B cell (primary cell): ENCODE measurements at places on chromosomes 5 and 9.
A peak's percentile ranks its signal among the peaks of the same experiment; 100 is the strongest.

DNA sequence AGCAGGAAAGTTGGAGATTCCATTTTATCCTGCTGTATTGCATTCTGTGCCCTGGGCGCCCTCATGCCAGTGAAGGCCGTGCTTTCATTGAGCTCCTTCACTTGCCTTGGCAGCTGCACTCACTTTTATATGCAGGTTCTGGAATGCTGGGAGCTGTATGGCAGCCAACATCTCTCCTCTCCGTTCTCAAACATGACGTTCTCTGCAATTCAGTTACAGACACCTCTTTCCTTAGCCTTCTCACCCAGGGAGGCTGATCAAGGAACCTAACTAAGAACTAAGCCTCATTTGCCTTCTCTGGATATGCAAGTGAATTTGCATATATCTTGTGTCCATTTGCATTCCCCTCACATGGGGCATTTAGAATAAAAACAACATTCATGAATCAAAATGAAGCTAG lies 29.4 kb upstream of the PURA start:
- DNase-seq, result no peak

DNA sequence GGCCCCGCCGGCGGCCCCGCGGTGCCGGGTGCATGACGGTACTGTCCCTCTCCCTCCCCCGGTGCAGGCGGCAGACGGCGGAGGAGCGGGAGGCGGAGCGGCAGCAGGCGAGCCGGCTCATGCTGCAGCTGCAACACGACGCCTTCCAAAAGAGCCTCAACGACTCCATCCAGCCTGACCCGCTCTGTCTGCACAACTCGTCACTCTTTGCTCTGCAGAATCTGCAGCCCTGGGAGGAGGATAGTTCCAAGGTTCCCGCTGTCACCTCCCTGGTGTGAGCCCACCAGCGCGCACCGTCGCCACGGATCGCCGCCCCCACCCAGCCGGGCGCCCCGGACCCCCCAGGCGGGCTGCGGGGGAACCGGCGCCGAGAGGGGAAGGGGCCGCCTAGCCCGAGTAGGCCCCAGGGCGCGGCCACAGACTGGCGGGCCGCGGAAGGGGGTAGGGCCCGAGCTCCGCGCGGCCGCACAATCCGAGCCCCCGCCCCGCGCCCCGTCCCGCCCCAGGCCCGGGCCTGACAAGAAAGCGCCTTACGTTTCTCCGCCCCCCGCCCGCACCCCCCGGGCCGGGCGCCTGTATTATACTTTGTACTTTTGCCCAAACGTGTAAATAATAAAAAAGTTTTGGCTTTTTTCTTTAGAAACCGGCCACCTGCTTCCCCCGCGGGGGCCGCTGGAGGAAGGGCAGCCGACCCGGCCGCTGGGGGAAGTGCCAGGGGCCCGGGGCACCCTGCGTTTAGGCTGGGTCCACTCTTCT lies 2.5 kb downstream of the TLX3 start:
- peak; percentile 38 for DNase-seq

GRCh38 chr9:127869310-127870152 lies 7.9 kb downstream of the AK1 start:
- DNase-seq, result peak; percentile 85

- DNase-seq, result no peak
These were observed 730.0 kb downstream of the MAT2B start for GRCh38 chr5:164235300-164235891.

DNA sequence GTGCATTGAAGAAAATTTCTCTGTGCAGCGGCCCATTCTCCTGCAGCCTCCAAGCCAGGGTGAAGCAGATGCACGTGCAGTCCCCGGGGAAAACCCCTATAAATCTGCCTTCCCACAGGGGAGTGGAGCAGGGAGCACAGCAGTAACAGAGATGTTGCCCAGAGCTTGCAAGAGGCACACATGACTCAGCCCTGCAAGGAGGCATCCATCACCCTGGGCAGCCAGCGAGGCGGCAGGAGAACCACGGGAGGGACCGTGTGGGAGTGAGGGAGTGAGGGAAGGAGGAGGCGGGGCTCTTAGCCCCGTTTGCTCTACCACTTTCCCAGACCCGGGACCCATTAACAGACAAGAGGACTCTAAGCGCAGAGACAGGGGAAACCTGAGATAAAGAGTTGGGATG lies 96.2 kb upstream of the ARAP3 start:
- DNase-seq, result no peak

DNA sequence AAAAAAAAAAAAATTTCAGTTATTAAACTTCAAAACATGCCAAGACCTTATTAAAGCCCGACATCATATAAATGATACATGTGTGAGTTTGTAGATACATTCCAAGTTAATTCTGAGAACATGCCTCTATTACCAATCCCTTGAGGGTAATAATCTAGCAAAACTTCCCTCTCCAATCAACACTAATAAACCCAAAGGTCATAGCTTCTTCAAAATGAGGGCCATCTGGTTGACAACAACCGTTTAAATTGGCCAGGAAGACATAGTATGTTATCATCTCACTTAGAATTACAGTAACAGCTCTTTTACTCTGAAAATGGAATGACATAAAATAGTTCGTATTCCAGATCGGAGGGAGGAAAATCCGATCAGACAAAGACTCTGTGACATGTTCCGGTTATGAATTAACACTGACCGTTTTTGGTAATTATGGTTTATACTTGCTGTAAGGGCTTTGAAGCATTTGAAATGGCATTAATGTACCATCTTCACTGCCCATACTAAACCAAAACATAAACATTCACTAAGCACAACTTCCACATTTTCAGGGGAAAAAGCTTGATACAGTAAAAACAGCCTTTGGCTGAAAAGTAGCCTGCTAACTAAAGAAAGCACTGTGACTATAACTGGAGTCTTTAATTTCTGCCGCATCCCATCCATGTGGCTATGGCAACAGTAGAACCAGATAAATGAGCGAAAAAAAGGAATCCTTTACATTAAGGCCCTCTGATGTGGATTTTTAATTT lies 50.3 kb downstream of the ANKH start:
- no peak for DNase-seq

DNA sequence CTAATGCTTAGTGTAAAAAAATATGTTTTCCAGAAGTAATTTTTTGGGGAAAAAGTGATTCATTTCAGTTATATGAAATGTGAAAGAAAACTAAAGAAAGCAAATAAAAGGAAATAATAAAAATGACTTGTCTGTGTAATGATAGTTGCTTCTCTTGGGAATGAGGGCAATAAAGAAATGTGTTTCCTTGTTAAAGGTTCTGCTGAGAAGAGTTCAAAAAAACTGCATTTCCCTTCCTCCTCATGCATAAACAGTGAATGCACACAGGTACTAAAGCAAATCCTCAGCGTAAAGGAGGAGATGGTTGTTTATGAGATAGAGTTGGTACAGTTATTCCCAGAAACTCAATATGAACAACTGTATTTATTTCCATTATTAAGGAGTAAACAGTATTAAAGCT lies 307.6 kb downstream of the GLIS3 start:
- DNase-seq, result no peak

GRCh38 chr5:125376059-125376641 lies 629.7 kb upstream of the ZNF608 start:
- no peak for DNase-seq

DNA sequence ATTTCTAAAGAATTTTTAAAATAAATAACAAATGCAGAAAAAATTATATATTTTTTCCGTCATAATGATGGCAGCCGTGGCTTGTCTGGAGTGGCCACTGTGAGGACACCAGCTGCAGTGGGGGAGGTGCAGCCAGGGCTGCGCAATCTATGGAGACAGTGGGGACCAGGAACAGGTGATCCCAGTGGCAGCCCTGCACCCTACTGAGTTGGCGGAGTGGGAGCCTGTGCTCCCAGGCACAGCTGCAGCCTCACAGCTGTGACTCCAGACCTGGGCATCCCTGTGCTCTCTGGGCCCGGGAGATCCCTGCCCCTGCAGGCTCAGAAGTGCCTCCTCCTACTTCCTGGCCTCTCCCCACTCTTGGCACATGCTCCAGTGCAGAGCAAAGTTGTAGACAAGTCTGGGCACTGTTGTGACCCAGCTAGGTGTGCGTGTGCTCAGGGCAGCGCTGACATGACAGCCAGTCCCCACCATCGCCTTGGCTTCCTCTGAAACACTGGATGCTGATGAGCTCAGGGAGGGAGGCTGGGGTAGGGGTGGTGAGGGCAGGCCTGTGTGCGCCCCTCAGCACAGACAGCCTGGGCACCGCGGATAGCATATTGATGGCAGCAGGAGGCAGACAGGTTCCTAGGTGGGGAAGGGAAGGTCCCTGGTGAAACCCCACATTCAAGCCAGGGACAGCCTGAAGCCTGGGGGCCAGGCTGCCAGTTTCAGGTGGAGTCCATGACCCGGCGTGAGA lies 96.0 kb upstream of the PRR16 start:
- no peak for DNase-seq

DNA sequence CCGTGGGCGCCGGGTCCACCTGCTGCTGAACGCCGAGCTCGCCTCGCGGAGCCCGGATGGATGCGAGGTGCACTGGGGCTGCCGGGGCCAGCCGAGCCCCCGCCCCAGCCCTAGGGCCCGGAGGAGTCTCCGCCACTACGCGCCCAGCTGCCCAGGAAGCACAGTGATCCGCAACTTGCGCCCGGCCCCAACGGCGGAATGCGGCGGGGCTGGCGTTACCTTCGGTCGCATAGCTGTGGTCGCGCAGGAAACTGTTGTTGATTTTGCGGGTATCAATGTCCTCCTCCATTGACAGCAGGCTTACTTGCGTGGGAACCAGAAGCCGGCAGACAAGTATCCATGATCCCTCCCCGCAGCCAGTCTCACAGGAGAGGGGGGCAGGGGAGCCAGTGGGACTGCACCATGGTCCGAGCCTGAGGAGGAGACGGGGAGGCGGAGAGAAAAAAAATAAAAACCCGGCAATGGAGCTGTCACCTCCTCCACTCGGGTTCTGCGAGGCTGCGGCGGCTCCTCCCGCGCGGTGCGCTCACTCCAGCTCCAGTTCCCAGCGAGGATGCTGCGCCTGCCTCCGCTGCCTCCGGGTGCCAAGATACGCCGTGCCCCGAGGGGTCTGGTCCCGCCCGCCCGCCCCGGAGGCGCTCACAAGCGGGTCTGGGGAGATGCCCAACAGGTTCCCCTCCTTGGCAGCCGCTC lies 628 bp downstream of the PPP2R2B start:
- DNase-seq, result no peak

GRCh38 chr9:68979538-68980314 lies 34.2 kb downstream of the PRKACG start:
- no peak for DNase-seq

- DNase-seq, result peak; percentile 16
These were observed 4.7 kb downstream of the PRDM6 start for GRCh38 chr5:123093601-123094236.

GRCh38 chr5:74139589-74139988 lies 500.9 kb downstream of the ENC1 start:
- no peak for DNase-seq
